ENCODE measurements at places on chromosomes 2 and 18. TPM values are rescaled to one million over a fixed set of nuclear protein-coding genes. Genes with fewer than 3 reads are reported as not detected.

MOGAT1 gene
- not detected for total RNA-seq

POTEJ gene
- total RNA-seq, result not detected

MRO gene
- 1.5 TPM for total RNA-seq

- DNase-seq, result peak; percentile 14
Measured at GRCh38 chr2:114543236-114543766, 100.9 kb downstream of the DPP10 start.

DNA sequence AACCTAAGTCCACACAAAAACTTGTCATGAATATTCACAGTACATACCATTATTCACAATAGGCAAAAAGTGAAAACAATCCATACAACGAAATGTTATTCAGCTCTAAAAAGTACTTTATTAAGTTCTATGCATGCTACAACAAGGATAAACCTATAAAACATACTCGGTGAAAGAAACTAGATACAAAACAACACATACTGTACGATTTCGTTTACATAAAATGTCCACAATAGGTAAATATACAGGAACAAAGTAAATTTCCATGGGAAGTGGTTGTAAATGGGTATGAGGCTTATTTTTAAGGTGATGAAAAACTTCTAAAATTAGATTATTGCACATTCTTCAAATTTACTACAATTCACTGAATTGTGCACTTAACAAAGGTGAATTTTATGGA, 8.0 kb downstream of the DSC3 start:
- DNase-seq, result no peak

GRCh38 chr18:48354746-48355260, 54.4 kb downstream of the ZBTB7C start:
- no peak for DNase-seq

- DNase-seq, result no peak
Measured at GRCh38 chr2:47190188-47190881, 35.2 kb upstream of the STPG4 start.

DNA sequence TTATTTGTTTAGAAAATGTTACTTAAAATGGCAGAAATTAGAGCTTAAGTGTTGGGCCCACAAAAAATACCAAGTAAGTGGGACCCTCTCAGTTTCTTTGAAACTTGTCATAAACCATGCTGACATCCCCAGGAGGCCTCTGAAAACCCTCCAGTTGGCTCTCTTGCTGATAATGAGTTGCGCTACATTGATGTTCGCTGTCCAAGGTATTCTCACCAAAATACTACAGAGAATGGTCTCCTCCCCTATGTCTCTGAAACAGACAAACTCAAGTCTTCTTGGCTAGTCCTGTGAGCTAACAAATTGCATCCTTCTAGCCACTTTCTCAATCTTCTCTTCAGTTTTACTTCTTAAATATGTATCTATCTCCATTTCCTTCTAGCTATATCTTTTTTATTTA, 669.4 kb downstream of the IRS1 start:
- no peak for DNase-seq

- no peak for DNase-seq
Measured at GRCh38 chr2:12041236-12041635, 294.8 kb downstream of the LPIN1 start.

- DNase-seq, result no peak
Measured at GRCh38 chr18:25672490-25672889, 320.5 kb upstream of the ZNF521 start.

DNA sequence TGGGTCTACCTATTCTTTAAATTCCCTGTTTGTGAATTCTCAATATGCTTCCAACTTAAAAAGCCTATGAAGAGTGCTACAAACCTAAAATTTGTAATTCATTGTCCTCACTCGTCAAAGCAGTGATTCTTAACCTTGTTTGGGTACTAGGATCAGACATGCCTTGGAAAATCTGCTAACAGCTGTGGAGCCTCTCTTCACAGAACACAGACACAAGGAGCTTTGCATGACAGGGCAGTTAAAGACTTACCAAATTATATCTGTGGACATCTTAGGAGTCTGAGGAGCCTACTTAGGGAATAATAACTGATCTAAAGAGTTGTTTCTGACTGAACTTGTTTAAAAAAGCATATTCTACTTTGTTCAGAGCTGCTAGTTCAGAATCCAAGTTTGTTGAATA, 38.1 kb downstream of the TMEM87B start:
- no peak for DNase-seq

DNA sequence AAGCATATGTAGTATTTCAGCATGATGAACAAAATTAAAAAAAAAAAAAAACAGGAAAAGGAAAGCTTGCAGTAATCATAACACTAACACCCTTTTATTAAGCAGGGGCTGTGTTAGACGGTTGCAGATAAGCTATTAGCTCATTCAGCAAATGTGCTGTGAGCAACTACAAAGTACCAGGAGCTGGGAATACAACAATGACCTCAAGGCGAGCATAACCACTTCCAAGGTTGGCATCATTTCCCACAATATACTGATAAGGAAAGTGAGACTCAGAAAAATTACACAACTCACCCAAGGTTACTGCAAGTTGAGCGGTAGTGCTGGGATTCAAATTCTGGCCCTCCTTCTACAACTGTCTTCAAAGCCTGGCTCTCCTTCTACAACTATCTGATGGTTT, 38.2 kb upstream of the ACTR3 start:
- no peak for DNase-seq

- DNase-seq, result no peak
Measured at GRCh38 chr2:208627110-208627884, 220.7 kb downstream of the PTH2R start.

- no peak for DNase-seq
Measured at GRCh38 chr18:79754831-79755351, 42.8 kb upstream of the KCNG2 start.

DNA sequence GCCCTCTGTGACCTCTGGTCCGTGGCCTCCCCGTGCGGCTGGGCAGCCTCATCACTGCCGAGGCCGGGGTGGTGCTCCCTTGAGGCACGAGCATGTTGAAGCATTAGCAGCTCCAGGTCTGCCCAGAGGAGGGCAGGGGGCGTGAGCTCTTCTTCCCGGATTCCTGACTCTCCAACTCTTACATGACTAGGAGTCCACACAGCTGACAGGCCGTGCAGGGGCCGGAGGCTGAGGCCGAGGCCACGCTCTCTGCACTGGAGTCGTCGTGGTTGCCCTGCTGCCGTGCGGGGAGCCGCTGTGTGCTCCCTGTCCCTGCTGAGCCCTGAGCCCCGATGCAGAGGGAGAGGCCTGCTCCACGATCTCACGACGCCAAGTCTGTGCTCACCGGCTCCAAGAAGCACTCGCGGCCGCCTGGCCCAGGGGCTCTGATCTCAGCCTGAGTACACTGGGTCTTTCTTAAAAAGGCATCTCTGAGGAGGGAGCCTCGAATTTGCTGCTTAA, 19.4 kb upstream of the KCNG2 start:
- DNase-seq, result no peak

- no peak for DNase-seq
Measured at GRCh38 chr2:150389447-150389846, 98.0 kb downstream of the RND3 start.

Measured in tibial nerve (tissue), 4 donors.